KG1 (cell line): ENCODE measurements at places on chromosomes 5 and 9.

DNA sequence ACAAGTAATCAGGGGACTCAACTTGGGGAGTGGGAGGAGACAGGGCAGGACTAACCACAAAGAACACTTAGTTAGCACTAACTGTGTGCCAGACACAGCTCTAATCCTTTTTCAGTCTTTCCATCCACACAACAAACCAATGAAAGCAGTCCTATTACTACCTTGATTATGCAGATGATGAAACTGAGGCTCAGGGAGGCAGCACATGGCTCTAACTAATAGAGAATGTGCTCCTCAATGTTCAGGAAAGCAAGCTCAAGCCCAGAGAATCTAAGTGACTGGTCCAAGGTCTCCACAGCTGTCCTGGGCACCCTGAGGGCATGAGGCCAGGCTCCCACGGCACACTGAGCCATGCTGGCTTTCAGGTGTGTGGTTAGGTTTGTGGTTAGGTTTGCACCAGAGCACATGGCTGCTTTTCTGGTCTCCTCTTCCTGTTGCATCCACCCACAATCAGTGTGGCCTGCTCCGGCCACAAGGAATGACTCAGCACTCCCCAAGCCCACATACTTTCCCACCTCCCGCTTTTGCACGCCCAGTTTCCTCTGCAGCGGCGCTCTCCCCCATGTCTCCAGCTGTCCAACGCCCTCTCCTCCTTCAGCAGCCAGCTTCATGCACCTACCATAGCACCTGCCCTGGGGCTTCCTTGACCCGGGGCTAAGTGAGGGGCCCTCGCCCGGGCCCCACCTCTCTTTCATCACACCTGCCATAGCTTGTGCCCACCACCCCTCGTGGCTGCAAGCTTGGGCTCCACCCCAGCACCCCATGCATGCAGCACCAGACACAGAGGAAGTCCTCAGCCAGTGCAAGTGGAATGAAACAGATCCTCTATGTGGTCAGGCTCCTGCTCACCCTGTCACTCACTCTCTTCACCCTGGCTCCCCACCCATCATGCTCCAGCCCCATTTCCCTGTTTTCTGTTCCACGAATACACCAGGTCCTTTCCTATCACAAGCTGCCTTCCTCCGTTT, 133.1 kb downstream of the GABBR2 start:
- DNase-seq: peak; percentile 41

DNA sequence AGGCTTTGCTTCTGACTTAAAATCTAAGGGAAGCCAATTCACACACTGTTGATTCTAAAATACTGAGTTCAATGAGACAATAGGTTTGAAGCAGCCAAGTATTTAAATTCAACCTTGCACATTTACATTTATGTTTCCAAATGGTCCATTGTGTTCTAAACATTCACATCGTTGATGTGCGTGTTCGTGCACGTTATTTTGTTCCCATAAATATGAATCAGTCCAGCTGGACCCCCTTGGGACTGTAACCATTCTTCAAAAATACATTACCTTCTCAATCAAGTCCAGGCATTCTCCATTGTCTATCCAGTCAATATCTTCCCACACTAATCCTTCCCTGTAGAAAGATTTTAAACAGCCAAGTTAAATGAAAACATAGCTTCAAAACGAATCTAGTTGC, 146.4 kb upstream of the RETREG1 start:
- DNase-seq: no peak

DNA sequence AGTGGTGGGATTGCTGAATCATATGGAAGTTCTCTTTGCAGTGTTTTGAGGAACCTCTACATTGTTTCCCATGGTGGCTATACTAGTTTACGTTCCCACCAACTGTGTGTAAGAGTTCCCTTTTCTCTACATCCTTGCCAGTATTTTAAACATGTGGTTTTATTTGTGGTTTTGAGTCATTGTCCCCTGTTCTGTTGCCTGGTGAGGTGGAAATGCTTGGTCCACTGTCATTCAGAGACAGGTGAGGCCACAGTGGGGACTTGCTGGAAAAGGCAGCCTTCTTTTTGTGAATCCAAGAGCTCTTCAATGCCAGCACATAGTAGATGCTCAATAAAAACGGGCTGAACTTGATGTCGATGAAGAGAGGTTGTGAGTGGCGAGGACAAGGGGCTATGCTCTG, 44.2 kb downstream of the SH3PXD2B start:
- peak; percentile 89 for DNase-seq

DNA sequence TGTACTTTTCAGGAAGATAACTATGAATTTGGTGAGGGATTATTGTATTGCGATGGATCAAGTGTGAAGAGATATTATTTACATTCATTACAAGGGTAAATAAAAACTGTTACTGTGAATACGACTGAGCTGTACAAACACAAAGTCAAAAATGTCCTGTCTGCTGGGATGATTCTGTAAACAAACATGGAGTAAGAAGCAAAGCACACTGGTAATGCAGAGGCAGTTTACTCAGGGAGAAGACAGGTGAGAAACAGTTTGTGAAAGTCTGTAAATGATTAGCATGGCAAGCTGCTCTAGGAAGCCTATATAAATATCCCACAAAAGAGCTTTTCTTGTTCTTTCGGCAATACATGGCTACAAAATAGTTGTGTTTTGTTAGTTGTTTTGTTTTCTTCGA, 115.4 kb upstream of the GNA14 start:
- no peak for DNase-seq

DNA sequence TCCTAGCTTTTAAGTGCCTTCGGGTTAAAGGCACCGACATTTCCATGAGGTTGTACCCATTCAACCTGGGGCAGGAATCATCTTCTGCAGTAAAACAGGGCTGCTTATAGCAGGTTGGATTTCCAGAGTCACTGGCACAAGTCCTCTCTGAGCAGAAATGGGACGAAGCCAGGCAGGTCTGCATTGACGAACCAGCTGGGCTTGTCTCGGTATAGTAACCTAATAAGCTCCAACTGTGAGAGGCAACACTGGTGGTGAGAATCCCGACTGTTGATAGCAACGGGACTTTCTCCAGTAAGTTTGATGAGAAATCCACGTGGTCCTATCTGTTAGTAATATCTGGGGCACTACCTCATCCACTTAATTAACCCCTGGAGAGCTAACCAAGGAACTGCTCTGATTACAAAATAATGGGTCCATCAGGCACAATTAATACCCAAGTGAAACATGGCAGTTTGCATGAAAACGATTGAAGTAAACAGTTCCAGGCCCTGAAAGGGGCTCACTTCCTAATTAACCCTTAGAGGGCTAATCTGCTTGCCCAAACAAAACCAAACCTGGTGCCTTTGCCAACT, 491.0 kb upstream of the C9orf72 start:
- DNase-seq: no peak

DNA sequence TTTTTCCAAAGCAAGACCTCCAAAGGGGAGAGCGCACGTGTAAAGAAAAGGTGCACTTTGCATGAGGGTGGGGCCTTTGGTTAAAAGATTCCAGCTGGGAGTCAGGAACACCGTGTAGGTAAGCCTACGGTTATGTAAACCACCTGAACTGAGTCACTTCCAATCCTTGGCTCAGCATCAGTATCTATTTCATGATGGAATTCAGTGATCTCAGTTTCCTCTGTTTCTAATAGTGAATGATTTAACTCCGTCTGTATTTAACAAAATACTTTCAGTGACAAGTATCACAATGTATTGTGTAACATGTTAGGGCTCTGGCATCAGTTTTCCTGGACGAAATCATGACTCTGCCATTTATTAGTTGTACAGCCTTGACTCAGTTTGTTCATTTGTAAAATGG, 1.3 kb upstream of the SVEP1 start:
- DNase-seq: no peak
